ENCODE measurements at places on chromosomes 16 and 17.

GRCh38 chr17:6592173-6592572 lies 35.8 kb upstream of the PITPNM3 start:
- peak; percentile 11 for DNase-seq

DNA sequence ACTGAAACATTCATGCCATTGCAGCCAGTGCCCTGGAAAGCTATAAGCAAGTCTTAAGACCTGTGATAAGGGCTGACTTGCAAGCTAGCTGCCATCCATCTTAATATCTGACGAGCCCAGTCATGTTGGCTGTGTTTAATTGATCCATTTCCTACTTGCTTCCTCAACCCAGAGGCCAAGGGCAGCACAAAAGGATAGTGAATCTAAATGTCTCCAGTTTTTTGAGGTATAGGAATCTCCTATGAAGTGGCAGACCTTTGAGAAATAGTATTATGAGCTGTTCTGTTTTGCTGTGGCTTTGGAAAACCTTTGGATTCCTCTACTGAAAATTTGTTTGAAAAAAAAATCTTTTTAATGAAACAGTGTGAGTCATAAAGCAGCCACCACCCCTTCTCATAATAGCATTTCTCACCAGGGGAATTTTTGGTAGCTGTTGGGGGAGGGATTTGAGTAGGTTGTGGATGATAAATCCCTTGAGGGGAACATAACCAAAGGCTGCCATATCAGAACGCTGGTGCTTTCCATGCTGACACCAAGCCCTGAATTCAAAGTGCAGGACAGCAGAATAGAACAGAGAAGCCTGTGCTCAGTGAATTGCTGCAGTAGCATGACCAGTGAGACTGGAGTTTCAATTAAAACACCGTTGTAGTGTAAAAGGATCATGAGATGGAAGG lies 12.9 kb downstream of the ZNRF1 start:
- peak; percentile 86 for DNase-seq

DNA sequence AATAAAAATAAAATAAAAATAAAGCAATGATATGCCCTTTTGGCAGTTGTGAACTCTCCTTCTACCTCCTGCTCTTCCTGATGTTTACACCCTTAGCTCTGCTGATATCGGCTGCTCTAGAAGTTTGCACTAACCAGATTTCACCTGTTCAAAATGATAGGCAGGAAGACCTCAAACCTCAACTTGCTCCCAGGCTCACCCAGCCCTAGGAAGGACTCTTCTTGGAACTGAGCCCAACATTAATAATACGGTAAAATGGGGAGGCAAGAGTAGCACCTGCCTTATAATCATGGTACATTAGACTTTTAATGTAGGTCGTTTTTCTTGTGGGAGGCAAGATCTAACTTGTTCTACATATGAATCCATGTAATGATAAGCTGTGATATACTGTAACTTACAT lies 61.2 kb upstream of the MED13 start:
- no peak for DNase-seq

DNA sequence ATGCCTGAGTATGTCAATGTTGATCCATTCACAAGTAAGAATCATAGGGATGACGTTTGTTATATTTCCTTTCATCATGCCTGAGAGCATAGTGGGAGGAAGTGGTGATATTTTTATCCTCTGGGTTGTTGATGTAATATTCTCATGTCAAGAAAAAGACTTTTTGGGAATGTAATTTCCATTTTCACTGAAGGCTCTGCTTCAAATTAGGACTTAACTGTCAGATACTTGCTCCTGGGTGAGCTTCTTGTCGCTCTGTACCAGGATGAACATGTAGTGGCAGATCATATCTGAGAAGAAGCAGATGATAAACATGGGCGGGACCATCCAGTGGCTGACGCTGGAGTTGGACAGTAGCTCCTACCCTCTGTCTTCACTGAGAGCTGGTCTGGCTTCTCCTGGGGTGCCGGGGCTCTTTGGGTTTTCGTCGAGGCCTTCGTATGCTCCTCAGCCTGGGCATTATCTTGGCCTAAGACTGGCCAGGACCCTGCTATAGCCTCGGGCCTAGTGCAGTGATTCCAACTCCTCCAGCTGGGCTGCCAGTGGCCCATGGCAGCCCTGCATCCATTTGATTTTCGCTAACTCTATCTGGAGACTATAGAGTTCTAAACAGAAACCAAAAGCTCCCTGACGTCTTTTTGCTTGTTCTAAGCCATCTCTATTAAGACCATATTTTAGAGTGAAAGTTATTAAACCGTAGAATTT lies 19.7 kb downstream of the CYB5B start:
- peak; percentile 67 for DNase-seq

GRCh38 chr16:49924078-49924477 lies 68.2 kb upstream of the ZNF423 start:
- no peak for DNase-seq

GRCh38 chr17:29252101-29252791 lies 5.6 kb downstream of the CRYBA1 start:
- DNase-seq: peak; percentile 75

DNA sequence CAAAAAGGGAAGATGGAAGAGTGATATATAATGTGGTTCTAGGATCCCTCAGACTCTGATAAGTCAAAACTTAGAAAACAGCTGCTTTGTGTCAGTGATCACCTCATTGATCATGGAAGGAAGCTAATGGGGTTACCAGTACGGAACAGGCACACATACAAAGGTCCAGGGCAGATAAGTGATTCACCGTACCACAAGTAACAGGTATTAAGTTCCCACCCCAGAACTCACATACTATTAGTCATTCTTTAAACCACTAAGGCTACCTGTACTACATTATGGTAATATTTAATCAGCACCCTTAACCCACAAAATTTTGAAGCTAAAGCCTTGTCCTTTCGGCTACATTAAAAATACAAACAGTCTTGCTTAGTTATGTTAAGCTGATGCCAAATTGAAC lies 17.4 kb downstream of the RNF43 start:
- DNase-seq: no peak

DNA sequence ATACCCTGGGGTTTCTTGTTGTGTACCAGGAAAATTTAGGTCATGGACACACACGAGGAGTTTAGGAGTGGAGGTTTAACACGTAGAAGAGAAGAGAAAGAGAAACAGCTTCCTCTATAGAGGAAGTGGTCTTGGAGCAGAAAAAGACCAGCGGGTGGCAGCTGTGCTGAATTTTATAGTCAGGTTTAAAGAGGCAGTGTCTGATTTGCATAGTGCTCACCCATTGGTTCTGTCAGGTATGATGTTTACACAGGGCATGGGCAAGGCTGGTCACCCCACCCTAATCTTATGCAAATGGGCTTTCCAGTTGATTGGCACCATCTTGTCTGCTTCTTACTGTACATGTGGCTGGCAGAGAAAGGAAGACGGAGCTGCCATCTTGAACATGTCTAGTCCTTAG lies 309.0 kb downstream of the CDH13 start:
- no peak for DNase-seq

DNA sequence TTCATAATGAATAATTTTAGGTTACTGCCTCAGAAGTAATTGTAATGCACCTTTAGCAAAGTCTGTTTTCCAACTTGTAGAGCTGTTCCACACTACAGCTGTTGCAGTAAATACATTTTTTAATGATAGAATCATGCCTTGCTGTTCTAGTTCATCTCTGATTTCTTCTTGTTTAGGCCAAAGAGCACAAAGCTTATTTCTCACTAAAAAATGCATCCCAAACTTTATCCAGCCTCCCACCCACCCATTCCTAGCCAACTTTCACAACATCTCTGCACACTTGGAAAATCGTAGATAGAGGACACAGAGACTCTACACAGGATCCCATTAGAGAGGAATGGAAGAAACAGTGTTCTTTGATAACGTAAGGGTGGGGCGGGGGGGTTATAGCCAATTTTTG lies 252.2 kb upstream of the DYNLRB2 start:
- no peak for DNase-seq

DNA sequence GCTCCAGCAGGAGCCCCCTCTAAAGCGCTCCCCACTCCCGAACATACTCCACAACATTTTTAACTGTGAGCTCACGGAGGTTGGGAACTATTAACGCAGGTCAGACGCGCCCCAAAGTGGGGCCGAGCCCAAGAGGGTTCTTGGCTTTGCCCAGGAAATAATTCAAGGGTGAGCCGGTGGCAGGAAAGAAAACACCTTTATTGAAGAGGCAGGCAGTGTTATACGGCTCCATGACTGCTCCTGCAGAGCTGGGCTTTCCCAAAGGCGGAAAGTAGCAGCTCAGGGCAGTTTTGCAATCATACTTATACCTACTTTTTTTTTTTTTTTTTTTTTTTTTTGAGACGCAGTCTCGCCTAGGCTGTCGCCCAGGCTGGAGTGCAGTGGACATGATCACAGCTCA lies 6.2 kb downstream of the ADCY9 start:
- no peak for DNase-seq

DNA sequence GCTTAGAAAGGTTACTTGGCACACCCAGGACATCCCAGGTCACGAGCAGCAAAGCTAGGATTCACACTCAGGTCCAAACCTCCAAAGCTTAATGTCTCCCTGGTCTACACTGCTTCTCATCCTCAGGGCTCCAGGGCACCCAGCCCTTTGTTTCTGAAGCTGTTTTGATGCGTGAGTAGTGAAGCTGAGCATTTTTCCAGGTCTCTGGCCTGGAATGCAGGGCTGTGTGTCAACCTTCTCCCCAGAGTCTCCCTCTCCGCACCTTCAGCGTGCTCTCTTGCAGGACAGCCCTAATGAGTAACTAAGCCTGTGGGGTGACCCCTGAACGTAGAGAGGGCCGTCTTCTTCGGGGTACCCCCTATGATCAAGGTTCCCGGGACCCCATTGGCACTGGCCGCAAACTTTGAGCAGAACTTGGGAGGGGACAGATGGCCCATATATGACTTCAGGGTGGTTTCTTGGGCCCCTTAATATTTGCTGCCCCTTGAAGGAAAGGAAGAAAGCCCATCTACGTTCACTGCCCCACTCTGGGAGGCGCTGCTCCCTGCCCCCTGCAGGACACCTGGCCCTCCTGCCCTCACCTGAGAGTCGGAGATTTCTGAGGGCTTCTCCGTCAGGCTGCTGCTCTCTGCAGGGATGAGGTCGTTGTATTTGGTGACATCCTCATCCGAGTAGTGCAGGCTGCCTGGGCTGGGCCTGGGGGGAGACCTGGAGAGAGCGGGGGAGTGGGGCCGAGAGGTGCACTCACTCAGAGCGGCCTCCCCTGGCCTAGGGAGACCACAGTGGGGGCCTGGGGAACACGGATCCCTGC lies 36.4 kb upstream of the CDC42EP4 start:
- no peak for DNase-seq

GRCh38 chr16:64711596-64711995 lies 410.3 kb downstream of the CDH11 start:
- DNase-seq: no peak

GRCh38 chr16:69003500-69003899 lies 102.0 kb upstream of the HAS3 start:
- no peak for DNase-seq

DNA sequence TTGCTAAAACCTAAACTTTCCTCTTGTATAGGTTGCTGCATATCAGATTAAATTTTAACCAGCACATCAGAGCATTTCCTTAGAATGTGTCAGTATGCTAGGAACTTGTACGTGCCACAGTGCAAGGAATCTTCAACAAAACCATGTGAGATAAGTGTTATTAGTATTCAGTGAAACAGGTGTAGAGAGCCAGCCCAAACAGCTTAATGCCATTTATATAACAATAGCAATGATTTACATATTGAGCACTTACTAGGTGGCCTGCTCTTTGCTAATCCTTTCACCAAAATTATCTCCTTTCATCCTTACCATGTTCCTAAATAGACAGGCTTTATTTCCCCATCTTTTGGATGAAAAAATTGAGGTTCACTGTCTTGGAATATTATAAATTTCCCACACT lies 485.7 kb downstream of the HS3ST4 start:
- no peak for DNase-seq

DNA sequence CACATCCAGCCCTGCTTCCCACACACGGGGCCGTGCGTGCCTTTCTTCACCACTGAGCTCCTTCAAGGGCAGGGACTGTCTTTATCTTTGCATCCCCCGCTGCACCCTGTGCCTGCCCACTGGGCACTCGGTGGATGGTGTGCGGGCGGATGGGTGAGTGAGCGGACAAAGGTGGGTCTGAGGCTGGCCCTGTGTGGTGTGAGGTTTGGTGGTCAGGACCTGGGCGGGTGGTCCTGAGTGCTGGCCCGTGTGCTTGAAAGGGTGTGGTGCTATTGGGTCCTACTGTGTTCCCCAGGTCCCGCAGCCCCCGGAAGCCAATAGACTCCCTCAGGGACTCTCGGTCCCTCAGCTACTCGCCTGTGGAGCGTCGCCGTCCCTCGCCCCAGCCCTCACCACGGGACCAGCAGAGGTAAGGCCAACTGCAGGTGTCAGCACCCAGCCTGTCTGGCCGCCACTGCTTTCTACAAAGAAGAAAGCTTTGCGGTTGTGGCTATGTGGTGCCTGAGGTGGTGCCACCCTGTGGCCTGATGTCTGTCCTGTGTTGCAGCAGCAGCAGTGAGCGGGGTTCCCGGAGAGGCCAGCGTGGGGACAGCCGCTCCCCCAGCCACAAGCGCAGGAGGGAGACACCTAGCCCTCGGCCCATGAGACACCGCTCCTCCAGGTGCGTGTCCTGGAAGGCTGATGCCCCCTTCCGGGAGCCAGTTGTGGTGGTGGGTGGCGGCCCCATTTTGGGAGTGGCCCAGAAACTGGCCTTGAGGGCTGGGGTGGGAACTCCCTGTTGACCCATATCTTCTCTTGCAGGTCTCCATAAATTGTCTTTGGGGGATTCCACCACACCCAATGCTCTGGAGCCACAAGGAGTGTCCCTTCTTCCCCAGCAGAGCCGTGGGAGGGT lies 6.8 kb downstream of the ELOB start:
- DNase-seq: no peak

GRCh38 chr16:56807011-56807675 lies 57.9 kb upstream of the SLC12A3 start:
- DNase-seq: peak; percentile 85

GRCh38 chr17:81973432-81973831 lies 4.0 kb upstream of the ASPSCR1 start:
- no peak for DNase-seq

DNA sequence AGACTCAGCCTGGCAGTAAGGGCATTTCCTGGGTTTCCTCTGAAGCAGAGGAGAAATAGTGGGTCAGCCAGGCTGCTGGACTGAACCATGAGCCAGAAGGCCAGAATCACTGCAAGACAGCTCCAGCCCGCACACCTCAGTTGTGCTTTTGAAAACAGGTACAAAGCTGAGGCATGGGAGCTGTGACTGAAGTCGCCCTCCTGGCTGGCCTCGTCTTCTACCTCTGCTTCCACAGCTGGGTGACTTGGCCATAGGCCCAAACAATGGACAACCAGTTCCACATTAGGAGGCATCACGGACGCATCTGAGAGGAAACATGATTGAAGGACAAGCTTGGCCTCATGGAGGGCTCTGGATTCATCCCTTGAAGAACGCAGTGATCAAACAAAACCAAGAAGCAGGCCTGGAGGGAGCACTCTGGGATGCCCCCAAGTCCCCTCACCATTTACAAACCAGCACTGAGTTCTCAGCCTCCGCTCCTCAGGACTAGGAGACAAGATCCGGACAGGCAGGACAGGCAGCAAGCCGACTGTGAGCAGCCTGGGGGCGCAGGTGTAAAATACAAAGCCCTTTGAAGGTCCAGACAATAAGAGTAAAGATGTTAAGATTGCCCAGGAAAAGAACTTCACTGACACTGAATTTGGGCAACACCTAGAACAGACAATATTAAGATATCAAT lies 68.7 kb downstream of the N4BP1 start:
- no peak for DNase-seq

- DNase-seq: no peak
These were observed 76.5 kb upstream of the NUDT7 start for GRCh38 chr16:77645764-77646163.

- DNase-seq: peak; percentile 74
These were observed 6.3 kb downstream of the CCDC102A start for GRCh38 chr16:57530104-57530521.

GRCh38 chr17:81324851-81325713 lies 30.0 kb upstream of the SLC38A10 start:
- no peak for DNase-seq

GRCh38 chr16:86059253-86060171 lies 160.6 kb downstream of the IRF8 start:
- DNase-seq: peak; percentile 67

Measured in mesenchymal stem cell (in vitro differentiated cells and primary cell).